ENCODE measurements at places on chromosomes 7 and 10.
A peak's percentile ranks its signal among the peaks of the same experiment; 100 is the strongest.

- DNase-seq: no peak
Measured at GRCh38 chr7:85060696-85061095, 126.2 kb downstream of the SEMA3D start.

GRCh38 chr7:155356323-155357105 lies 58.8 kb downstream of the INSIG1 start:
- DNase-seq: peak; percentile 59

DNA sequence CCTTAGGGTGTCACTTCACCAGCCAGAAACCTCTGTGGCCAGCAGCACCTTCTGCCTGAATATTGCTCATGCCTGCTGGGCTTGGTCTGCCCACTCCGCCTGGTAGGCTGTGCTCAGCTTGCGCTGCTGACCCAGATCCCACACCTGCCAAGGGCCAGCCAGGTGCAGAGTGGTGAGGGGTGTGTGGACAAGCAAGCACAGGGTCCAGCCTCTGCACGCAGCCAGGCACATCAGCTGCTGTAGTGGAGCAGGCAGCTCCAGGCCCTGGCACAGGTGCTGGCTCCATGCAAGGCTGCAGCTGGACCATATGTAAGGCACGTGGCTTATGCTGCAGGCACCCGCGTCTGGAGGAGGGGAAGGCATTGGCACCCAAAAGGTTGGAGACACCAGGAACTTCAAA lies 567.4 kb downstream of the INHBA start:
- DNase-seq: no peak

- DNase-seq: no peak
Measured at GRCh38 chr7:68692511-68692910, 905.8 kb upstream of the AUTS2 start.

DNA sequence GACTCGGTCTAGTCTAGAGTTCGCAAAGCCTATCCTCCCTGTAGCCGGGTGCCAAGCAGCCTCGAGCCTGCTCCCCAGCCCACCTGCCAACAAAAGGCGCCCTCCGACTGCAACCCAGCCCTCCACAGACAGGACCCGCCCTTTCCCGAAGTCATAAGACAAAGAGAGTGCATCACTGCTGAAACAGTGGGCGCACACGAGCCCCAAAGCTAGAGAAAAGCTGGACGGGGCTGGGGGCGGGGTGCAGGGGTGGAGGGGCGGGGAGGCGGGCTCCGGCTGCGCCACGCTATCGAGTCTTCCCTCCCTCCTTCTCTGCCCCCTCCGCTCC lies 622 bp upstream of the COL1A2 start:
- no peak for DNase-seq
